ENCODE measurements at places on chromosomes 3 and 15. TPM values are rescaled to one million over a fixed set of nuclear protein-coding genes. Genes with fewer than 3 reads are reported as not detected.

The RPP14 gene
- 15.4 TPM for total RNA-seq

The NEIL1 gene
- total RNA-seq, result 9.8 TPM

The PDE8A gene
- total RNA-seq, result 21.2 TPM

The FOXB1 gene
- total RNA-seq, result 2.0 TPM

The GP5 gene
- 0.31 TPM for total RNA-seq

The YEATS2 gene
- 48.8 TPM for total RNA-seq

The NPAP1 gene
- not detected for total RNA-seq

The CTXN2 gene
- not detected for total RNA-seq

The PLSCR2 gene
- not detected for total RNA-seq

The TM4SF18 gene
- not detected for total RNA-seq

The SUSD5 gene
- not detected for total RNA-seq

The CYP19A1 gene
- not detected for total RNA-seq

The SPTBN5 gene
- total RNA-seq, result 1.6 TPM

The ST8SIA2 gene
- total RNA-seq, result not detected

The RUBCN gene
- 33.3 TPM for total RNA-seq

The PLA2G4E gene
- total RNA-seq, result not detected

The GPR149 gene
- total RNA-seq, result not detected

The TEX55 gene
- not detected for total RNA-seq

Data from activated CD4-positive, alpha-beta memory T cell treated with anti-CD3 and anti-CD28 coated beads for 36 hours (primary cell).